Effector memory CD8-positive, alpha-beta T cell (primary cell): ENCODE measurements at places on chromosomes 13 and 19.

DNA sequence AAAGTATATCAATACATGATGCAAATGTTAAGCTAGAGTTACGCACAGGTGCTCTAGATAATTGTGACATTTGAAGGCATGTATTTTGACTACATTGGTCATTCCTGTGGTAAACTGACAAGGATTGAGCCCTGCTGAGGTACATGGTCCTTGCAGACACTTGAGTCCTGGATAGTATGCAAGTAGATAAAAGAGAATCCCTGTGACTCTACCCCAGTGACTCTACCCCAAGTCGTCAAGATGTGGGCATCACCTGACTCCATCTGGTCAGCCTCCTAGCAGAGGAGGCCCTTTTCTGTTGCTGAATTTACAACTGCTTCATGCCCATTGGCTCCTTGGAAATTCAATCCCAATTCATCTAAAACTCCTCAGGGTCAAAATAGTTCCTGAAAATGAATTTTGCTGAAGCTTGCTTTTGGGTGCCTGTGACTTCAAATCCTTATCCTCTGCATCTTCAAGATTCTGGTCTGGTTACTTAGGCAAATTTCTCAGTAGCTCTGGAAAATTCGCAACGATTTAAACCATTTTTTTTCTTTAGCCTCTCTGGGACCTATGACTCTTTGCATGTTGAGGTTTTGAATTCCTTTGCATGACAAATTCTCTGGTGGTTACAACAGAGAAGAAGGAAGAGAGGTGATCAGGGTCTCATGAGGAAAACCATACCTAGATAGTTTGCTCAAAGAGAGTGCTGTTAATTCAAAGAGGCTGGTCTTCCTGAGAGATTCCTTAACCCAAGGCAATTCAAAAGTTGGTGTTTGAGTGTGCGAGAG lies 422.1 kb downstream of the FGF9 start:
- no peak for DNase-seq

DNA sequence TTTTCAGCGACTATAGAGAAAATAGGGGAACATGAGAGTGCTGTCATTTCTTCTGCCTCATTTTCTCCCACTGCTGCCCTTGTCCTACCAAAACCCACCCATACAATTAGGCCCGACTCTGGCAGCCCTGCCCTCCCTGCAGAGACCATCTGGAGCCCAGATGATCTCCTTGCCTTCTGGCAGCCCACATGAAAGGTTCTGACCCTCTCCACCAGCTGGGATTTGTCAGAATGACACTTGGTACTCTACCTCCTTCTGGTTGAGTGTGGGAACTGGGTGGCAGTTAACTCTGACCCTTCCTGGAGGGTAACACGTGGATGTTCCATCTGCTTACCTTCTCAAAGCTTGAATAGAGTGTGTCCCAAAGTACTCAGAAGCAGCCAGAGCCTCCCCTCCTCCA lies 21.0 kb upstream of the SIAH3 start:
- no peak for DNase-seq

- DNase-seq, result no peak
Observed at GRCh38 chr19:5206751-5207075, 133.9 kb downstream of the PTPRS start.

DNA sequence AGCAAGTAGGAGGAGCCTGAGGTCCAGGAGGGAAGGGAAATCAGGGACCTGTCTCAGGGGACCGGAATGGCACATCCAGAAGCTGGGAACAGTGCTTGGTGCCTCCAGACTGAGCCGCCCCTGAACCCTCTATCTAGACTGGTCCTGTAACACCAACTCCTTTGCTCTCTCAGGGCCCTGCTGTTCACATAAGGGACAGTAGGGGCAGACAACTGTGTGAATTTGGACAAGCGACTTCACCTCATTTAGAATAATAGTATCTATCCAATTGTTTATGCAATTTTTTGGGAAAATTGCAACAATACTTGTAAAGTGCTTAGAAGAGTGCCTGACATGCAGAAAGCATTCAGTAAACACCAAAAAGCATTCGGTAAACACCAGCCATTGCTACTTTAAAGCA lies 14.0 kb downstream of the SYMPK start:
- no peak for DNase-seq

GRCh38 chr19:21566073-21566472 lies 60.7 kb downstream of the ZNF429 start:
- DNase-seq, result no peak

DNA sequence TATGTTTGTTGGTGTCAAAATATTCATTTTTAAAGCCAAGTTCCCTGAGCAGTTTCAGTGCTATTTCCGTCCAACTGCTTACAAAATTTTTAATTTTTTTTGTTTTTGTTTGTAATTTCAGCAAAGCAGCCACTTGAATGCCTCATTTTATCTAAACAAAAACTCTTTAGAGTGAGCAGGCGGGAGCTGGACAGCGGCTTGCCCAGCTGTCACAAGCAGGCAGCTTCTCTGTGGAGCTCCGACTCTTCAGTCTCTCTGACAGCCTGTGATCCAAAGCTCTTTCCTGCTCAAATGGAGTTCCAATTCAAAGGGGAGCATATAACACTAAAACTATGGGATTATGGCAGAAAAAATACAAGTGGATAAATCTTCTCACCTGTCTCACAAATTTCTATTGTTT lies 618.3 kb upstream of the PCDH20 start:
- DNase-seq, result no peak
